ENCODE measurements at places on chromosomes 5 and 9.

DNA sequence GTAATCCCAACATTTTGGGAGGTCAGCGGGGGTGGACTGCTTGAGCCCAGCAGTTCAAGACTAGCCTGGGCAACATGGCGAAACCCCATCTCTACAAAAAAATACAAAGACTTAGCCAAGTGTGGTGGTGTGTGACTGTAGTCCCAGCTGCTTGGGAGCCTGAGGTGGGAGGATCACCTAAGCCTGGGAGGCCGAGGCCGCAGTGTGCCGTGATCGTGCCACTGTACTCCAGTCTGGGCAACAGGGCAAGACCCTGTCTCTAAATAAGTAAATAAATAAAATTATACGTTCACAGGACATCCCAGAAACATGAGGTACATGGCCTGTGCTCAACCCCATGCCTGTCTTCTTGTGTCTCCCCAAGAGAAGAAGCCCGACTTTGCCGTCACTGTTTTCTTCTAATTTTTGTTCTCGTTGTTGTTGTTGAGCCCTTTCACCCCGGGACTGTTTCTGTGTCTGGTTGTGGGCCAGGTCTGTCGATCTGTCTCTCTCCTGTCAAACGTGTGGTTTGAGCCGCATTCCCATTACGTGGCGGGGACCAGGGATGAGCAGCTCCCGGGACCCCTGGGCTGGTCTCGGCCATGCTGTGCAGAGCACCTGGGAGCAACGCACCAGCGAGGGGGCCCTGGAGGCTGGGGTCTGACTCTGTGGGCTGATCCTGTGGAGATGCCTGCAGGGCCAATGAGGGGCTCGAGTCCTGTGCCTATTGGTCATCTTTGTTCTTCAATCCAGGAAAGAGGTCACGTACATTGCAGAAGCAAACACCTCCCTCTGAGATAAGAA, 32.2 kb downstream of the NACC2 start:
- DNase-seq, result no peak

DNA sequence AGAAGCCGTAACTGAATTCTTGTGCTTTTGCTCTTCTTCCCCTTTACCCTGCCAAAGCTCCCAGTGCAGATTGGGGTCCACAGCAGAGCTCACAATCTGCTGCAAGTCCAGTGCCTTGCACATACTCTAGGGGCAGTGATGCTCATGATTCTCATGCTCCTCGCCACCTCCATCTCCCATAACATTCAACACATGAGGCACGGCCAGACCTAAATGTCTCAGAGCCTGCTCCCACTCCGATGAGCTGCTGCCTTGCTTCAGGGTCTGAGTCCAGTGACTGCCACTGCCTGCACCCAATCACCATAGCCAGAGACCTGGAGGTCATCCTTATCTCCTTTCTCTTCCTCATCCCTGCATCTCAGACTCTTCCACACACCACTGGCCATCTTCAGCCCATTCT, 10.5 kb downstream of the CSF1R start:
- no peak for DNase-seq

- no peak for DNase-seq
Observed at GRCh38 chr5:147863454-147864158, 14.9 kb upstream of the SCGB3A2 start.

DNA sequence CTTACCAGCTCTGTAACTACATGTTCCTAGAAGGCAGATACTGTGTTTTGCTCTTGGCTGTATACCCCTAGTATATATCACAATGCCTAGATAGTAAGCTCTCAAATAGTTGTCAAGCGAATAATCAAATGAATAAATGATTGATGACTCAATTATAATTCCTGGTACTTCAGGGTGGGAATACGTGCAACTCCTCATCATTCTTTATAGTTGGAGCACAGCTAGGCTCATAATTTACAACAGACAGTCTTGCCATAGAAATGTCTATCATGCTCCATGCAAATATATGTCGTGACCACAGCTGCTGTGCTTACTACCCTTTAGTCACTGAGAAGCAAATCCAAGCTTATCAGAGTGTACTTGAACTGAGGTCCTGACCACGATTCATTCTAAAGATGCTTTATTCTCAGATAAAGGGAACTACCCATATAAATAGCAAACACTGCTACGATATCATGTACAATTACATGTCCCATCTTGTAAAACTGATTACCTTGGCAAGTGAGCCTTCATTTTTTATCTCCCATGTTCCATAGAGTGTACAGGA, 52.1 kb downstream of the STRBP start:
- DNase-seq, result no peak

GRCh38 chr5:135400866-135401265, 1.8 kb upstream of the MACROH2A1 start:
- no peak for DNase-seq

DNA sequence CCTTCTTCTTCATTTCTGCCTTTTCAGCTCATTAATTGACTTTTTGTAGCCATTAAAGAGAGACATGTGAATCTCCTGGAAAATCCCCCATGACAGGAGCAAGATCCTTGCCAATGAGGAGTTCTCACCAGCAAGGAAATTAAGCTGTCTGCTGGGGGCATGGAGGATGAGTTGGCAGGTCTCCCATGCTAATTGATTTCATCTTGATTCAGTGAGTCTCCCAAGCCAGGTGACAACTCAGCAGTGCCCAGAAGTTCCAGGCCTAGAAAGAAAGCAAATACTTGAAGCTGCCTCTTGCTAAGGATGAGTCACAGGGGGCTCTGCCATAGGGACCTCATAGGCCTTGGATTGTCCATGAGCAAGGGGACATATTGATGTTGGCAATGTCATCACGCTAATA, 30.0 kb upstream of the ADRA1B start:
- DNase-seq, result no peak

DNA sequence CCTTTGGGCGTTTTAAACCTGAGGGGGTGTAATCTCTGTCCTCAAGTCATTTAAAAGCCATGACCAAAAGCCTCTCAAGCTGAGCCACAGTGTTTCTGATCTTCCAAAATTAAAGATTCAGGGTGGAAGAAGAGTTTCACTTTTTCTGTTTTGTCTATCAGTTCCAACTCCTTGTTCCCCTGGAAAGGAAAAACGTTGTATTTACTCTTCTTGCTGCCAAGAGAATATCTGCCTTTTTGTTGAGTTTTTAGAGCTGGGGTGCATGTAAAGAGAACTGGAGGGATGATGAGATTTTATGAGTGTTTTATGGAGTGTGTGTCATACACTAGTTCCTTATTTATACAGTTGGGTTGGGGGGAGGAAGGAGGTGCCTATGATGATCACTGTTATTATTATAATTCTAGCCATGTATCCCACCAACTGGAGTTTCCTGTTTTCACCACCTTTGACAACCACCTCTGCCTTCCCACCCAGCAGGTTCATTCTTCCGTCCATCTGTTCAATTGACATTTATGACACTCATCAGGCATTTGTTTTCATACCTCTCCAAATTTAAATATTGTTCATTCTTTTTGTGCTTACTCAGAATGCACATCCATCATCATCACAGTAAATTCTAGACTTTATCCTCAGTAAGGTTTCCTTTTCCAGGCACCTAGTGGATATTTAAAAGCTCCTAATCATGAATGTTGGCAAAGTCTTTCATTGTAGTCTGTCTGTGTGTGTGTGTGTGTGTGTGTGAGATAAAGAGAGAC, 97.9 kb upstream of the MPDZ start:
- no peak for DNase-seq

- DNase-seq, result no peak
Observed at GRCh38 chr5:96112123-96112670, 150.5 kb upstream of the ELL2 start.

GRCh38 chr9:68750255-68750654, 45.2 kb downstream of the PIP5K1B start:
- no peak for DNase-seq

GRCh38 chr9:91746357-91746756, 203.7 kb downstream of the ROR2 start:
- no peak for DNase-seq

DNA sequence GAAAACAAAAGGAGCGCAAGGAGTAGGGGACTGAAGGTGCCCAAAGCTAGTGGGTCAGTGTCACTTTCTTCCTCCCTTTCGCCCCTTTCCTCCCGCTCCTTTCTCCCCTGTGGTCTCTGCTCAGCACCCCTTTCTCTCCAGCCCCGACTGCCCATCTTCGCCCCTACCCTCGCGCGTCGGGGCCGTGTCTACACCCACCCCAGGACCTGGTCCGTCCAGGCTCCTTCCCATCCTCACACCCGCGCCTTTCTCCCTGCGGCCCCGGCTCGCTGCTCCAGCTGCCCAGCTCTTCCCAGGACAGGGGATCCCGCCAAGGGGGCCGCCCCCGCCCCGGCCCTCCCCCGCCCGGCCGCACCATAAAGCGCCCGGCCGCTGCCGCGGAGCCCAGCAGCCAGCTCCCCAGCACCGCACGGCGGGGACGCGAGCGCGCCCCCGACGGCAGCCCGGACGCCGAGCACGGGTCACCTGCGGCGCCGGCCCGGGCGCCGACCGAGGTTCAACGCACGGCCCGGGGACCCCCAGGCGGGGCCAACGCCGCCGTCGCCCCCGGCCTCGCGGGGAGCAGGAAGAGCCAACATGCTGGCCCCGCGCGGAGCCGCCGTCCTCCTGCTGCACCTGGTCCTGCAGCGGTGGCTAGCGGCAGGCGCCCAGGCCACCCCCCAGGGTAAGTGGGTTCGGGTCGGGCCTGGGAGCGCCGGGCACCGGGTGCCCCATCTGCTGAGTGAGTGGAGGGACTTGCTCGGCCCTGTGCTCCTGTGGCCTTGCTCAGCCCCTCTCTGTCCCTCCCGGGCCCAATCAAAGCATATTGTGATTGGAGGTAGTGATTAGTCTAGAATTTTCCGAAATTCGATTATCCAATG, at the start of gene THBS4:
Gene THBS4 (plus strand): TSS at position 387 of the 860 bp plus-strand sequence. CDS start 190 bp downstream, at position 577.
- DNase-seq, result no peak

DNA sequence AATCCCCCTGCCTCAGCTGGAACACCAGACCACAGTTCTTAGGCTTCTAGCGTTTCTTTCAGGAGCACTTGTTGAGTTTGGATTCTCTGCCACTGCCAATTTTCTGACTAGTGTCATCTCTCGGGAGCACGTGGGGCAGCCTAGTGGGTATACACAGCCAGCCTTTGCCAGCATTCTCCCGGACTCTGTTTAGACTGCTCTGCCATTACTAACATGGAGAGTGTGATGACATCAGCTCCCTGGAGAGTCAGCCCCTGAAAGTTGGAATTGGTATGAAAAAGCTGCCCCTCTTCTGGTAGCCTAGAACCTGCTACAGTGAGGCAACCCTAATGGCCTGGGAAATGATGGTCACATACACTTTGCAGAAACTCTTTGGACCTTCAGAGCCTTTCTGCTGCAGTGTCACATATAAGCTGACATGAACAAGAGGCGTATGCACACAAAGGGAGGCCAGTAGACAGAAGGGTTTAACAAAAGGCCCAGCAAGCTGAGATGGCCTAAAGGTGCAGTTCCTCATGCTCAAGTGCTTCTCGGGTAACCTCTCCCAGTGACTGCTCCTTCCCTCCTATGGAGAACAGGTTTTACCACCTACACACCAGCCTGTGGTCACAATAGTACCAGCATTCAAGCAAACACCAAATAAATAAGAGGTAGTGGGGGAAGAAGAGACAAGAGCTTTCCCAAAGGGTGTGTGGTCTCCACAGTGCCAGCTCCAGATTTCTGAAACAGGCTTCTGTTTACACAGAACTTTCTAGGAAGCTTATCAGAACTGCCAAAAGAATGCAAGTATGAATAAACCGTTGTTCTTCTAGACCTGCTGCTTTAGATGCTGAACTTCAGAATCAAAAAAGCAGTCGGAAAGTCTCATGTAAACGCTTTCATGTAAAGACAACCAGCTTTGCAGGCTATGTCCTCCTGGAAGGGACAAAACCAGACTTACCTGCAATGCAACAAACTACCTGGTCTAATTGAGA, 16.5 kb downstream of the SPACA9 start:
- no peak for DNase-seq

- no peak for DNase-seq
Observed at GRCh38 chr9:85401998-85402397, 339.8 kb downstream of the AGTPBP1 start.

GRCh38 chr5:65708145-65708544, 13.8 kb downstream of the SGTB start:
- no peak for DNase-seq

- no peak for DNase-seq
Observed at GRCh38 chr9:96532173-96532572, 82.2 kb downstream of the HABP4 start.

GRCh38 chr9:111955048-111955447, 58.4 kb downstream of the UGCG start:
- no peak for DNase-seq

DNA sequence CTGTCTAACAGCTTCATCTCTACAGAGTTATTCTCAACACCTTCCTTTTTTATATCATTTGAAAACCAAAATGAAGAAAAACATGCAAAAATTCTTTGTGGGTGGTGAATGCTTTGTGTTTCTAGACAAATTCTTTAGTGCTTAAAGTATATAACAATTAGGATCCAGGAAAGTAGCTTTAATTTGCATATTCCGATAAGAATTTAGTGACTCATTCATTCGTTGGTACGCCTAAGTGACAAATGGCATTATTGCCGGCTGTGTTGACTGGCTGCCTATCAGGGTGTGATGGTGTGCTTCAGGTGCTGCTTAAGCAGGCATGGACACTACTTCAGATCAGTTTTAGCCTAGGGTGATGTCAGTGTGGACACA, 35.2 kb downstream of the LMNB1 start:
- no peak for DNase-seq

DNA sequence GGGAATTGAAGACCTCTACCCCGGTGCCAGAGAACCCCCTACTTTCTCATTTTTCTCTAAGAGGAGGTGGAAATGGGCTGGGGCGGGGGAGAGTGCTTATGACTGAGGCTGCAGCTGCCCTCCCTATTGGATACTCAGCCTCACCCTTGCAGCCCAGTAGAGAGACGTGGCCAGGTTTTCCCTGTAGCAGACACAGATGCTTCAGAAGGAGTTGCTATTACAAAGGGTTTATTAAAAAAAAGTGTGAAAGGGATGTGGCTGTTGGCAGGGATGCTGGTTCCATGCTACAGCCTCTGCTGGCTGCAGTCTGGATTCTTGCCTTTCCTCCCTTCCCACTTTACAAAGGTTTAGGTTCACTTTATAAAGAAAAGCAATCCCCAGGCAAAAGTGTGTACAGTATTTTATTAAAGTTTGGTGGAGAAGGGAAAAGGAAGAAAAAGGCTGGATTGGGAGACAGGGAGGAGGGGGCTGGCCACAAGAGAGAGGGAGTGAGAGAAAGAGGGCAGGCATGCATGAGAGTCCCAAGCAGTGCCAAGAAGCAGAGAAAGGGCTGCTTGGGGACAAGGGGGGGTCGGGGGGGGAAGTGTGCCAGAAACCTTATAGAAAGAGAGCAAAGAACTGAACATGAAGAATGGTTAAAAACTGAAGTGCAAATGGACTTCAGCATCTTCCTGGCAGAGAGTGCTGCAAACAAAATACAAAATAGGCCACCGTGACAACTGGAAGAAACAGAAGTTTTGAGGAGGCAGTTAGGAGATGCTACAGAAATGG, 29.5 kb upstream of the NFIB start:
- no peak for DNase-seq

- no peak for DNase-seq
Observed at GRCh38 chr9:76557674-76558225, 98.8 kb downstream of the GCNT1 start.
